ENCODE measurements at places on chromosomes 6 and 20.

- no peak for DNase-seq
Measured at GRCh38 chr6:80530103-80530502, 423.6 kb downstream of the BCKDHB start.

DNA sequence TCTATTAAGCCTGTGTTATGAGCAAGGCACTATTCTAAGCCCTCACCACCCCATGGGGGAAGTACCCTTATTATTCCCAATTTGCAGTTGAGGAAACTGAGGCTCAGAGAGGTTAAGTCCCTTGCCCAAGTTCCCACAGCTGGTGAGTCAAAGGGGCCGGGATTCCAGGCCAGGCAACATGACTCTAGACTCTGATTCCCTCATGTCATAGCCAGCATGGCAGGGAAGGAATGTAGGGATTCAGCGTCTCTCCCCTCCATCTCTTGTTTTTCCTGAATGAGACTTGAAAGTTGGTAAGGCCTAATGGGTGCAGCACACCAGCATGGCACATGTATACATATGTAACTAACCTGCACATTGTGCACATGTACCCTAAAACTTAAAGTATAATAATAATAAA, 6.7 kb downstream of the C6orf132 start:
- no peak for DNase-seq

DNA sequence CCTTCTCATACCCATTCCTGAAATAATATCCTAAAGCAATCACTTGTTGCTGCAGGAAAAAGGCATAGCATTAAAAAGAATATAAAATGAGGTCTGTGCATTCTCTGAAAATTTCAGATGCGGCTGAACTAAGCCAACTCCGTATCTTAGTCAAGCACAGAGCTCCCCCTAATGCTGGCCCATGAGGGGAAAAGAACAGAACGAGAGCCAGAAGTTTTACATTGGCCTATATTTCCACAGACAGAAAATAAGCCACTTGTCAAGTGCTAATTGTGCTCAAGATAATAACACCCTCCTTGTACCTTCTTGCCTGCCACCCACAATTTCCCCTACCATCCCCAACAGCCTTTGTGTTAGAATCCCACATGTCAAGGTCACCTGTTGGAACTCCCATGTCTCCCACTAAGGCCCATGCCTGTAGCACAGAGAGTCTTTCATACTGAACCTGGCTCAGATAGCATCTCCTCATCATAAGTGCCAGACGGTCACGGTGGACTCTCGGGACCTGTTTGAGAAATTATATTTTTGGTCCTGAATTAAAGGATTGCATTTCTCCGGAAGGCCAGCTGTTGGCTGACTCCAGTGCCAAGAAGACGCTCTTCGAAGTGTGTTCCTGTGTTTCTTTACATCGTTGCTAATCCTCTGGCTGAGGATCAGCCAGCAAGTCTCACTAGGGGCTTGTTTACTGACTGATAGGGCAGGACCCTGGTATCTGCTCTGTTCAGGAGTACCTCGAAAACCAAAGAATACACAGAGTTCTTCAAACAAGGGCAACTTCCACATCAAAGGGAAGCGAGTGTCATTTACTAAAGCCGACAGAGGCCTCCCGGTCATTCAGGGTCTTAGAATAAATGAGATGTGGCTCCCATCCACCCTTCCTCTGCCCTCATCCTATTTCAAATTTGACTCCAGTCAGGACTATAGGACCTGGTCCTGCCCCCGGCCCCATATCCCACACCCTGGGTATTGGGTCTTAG, 183.4 kb upstream of the FBXL4 start:
- no peak for DNase-seq

- DNase-seq: no peak
Measured at GRCh38 chr6:137874204-137875057, 7.4 kb downstream of the TNFAIP3 start.

- no peak for DNase-seq
Measured at GRCh38 chr6:97864366-97864765, 581.4 kb upstream of the MMS22L start.

DNA sequence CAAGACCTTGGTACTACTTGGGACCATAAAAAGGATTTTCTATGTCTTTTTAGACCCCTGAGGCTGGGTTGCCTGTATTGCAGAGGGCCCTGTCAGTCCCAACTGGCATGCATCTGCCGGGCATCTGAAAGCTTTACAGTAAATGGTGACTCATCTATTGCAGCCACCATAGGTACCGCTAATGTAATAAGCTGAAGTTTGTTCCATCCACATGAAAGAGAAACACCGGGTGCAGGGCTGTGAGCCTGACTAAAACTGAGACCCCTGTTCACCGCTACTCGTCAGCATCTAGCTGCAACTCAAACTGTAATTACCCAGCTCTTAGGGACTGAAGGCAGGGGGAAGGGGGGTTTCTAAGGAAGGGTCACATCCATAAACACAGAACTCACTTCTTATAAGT, 49.5 kb downstream of the TRERF1 start:
- DNase-seq: no peak

DNA sequence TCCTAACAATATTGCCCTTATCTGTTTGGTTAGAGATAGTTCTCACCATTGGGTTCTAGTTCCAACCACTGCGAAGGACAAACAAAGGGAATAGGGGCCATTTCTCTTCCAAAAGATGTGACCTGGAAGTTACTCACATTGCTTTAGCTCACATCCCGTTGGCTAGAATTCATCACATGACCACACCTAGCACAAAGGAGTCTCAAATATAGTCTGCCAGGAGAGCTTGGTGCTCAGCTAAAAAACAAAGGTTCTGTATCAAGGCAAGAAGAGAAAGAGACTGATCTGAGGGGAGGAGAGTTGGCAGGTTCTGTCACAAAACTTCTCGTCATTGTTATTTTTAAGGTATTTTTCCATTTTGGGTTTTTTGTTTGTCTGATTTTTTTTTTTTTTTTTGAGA, 69.8 kb upstream of the GNRH2 start:
- DNase-seq: no peak
